Left lung (tissue), 14 donors: ENCODE measurements at places on chromosomes 6 and 20. TPM values are rescaled to one million over a fixed set of nuclear protein-coding genes. Genes with fewer than 3 reads are reported as not detected.

Gene COX4I2
- 15.7 TPM for total RNA-seq

Gene PBOV1
- not detected for total RNA-seq

Gene HDGFL1
- not detected for total RNA-seq

Gene RIPOR2
- total RNA-seq: 56.8 TPM
